ENCODE measurements at places on chromosomes 11 and 22.

- no peak for DNase-seq
These were observed 1.8 kb downstream of the PGGHG start for GRCh38 chr11:290621-291231.

DNA sequence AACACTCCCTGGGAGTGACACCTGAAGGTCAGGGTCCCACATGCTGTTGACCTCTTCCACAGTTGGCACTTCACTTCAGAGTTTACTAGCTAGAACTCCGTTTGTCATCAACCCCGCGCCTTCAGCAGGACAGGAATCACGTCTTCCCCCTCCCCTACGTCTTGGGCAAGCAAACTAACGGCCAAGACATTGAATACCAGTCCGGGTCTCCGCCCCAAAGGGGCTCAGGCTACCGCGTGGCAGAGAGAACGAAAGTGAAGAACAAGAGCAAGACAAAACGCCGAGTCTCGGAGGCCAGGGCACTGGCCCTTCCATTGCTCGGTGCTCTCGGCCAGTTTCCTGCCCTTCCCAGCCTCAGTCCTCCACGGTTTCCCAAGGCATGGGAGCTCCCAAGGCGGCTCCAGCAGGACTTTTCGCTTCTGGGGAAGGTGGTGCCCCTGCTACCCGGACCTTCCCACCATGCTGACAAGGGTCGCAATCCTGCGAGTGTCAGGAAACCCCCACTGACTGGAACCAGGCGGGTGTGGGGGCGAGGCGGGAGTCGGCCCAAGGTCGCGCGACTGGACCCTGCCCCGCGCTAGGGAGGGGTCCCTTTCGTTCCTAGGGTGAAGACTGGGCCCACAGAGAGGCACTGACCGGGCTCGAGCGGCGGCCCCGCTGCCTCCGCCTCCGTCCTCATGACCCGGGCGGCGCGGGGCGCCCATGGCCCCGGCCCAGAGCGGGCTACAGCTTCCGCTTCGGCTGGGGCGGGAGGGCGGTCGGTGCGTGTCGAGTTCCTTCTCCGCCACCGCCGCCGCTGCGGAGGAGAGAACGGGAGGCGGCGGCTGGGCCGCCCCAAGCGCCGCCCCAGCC is at the start of gene GUCD1:
Gene GUCD1 (minus strand): TSS at position 826 of the 852 bp plus-strand sequence. CDS start 147 bp downstream, at position 679.
- peak; percentile 62 for DNase-seq

DNA sequence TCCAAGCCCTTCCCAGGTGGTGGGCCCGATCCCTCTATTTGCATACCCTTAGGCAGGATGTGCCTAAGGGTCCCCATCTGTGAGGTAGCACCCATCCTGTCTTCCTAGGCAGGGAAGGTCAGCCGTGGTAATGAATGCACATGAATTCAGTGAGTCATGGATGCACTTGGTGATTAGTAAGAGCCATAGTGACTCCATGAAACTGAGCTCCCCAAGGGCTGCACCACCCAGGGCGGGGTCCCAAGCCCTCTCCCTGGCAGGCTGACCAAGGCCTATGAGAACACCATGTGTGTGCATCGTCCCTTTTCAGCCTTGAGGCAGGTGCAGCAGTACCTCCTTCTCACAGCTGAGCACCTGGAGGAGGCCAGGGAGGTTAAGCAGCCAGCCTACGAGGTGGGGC is 15.6 kb upstream of the SUSD2 start:
- DNase-seq, result no peak

GRCh38 chr11:46141597-46141996 is 20.3 kb upstream of the PHF21A start:
- DNase-seq, result no peak

- DNase-seq, result no peak
These were observed 22.7 kb upstream of the RASD2 start for GRCh38 chr22:35517769-35518530.

DNA sequence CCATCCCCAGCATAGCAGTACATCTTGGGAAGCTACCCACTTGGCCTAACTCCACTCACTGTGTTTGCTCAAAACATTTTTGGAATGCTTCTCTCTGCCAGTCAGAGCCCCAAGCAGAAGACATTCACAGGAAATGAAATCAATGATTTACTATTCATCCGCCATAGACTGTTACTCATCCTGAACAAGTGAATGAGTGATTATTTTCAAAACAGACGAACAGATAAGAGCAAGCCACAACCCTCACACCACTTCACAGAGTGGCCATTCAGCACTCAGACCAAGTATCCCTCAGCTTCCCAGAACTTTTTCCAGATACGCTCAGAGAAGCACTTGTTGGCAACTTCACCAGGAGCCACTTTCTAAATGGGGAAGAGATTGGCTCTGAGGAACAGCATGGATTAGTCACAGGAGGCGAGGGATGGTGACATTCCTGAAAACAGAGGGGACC is 13.0 kb upstream of the UBASH3B start:
- peak; percentile 86 for DNase-seq
